Cardiac septum (tissue), 1 donor: ENCODE measurements at places on chromosomes 16 and 17.

GRCh38 chr16:67537270-67537635 lies 8.6 kb downstream of the RIPOR1 start:
- DNase-seq, result peak; percentile 92

- DNase-seq, result no peak
Measured at GRCh38 chr16:11023262-11024039, 79.1 kb downstream of the CLEC16A start.

GRCh38 chr16:70250748-70251628 lies 752 bp downstream of the EXOSC6 start:
- no peak for DNase-seq

DNA sequence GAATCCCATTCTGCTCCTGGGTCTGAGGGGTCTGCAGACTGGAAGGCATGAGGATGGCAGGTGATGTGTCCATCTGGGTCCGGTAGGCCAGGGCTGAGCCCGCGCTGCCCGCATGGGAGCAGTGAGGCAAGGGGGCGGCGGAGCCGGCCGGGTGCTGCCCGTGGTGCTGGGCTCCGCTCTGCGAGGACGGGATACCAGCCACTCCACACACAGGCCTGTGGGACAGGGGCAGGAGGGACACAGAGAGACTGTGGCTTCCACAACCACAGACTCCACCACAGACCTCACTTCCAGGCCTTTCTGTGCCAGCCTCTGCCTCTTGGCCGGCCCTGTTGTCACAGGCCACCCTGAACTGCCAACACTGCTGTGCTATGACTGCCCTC lies 25.4 kb downstream of the MAP1LC3B start:
- no peak for DNase-seq

DNA sequence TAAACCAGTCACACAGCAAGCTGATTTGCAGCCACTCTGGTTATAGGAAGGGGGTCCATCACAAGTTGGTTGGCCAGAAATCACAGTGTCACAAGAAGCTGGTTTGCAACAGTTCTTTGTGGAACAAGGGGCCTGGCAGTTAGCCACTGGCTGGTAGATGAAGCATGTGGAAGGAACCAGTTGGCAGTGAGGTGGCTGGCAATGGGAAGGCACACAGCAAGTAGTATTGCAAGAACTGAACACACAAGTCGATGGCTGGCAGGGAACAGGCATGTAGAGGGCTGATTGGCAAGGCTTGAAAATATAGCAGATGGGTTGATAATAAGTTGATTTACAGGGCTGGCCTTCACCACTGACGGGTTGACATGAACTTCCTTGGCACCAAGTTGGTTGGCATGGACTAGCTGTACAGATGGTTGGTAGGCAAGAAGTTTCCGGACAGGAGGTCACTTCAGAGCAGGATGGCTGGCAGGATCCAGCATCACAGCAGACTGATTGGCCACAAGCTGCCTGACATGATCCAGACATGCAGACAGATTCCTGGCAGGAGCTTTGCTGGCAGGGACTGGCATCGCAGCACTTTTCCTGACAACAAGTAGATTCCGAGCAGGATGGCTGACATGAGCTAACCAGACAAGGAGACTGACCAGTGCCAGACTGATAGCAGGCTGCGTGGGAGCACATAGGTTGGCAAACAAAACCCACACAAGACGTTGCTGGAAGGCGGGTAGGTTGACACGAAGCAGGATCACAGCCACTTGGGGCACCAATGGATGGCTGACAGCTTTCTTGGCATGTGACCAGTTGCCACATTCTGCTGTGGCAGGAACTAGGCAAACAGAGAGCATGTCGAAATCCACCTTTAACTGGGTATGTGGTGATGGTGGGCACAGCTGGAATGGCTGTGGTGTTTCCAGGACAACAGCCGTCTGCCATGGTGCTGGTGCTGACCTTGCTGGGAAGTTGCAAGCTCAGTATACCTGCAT lies at the start of gene KRTAP29-1:
KRTAP29-1 (minus strand) TSS at position 936 of the 986 bp plus-strand sequence; CDS start at position 936, 0 bp downstream.
- peak; percentile 79 for DNase-seq

DNA sequence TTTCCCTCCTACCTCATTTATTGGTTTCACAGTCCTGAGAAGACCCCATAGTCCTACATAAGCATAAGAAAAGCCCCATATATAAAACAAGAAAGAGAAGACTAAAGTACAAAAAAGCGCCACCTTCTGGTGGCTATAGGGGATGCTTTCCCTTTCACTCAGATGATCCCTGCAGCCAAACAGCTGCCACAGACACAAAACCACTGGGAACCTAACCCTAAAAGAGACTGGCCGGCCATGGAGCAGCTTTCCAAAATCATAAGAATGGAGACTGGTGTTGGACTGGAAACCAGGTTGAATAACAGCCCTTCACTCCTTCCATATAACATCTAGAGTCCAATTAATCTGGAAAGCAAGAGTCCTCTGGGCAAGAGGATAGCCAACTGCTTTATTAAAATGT lies 11.4 kb downstream of the DYNC1LI2 start:
- no peak for DNase-seq

GRCh38 chr17:29158488-29159275 lies 21.5 kb downstream of the MYO18A start:
- no peak for DNase-seq

DNA sequence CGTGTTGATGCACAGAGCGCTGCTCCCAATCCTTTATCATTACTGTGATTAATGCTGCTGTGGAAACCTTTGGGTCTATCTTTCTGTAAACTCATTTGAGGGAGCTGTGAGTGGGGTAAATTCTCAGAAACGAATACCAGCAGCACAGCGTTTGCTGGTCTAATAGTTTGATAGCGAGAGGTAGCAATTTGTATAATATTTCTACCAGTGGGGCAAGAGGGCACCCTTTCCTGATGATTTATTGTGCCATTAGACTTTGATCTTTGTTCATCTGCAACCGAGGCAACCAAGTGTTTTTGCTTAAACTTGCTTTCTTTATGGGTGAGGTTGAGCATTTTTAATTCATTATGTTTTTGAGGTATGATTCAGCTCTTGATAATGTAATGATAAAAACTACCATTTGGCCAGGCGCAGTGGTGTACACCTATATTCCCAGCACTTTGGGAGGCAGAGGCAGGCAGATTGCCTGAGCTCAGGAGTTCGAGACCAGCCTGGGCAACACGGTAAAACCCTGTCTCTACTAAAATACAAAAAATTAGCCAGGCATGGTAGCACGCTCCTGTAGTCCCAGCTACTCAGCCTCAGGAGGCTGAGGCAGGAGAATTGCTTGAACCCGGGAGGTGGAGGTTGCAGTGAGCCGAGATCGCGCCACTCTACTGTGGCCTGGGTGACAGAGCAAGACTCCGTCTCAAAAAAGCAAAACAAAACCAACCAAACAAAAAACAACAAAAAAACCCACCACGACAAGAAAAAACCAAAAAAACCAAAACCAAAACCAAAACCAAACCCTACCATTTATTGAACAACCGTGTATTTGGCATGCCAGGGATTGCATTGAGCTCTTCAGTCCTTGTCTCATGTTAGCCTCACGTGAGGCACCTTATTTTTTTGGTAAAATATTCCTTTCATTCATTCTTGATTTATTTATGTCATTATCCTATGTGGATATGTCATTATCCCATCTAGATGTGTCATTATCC lies 81.5 kb downstream of the PLCG2 start:
- DNase-seq, result no peak

- no peak for DNase-seq
Measured at GRCh38 chr16:30914830-30915229, 8.5 kb upstream of the FBXL19 start.

DNA sequence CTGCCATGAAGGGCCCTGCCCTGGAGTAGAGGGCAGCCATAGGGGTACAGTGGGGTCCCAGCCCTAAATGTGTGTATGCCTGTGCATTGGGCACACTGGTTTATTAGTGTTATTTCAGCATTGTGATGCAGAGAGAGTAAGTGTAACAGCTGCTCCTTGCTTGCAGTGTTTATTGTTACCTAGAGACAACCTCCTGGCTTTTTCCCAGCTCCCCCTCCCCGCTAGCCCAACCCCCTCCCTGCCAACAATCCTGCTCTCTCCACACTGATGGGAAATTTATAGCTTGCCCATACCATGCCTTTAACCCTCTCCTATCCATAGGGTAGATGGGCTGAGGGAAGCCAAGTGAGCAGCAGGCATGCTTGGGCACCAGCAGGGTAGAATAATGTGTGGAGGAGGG lies 51.3 kb downstream of the NEUROD2 start:
- DNase-seq, result no peak

DNA sequence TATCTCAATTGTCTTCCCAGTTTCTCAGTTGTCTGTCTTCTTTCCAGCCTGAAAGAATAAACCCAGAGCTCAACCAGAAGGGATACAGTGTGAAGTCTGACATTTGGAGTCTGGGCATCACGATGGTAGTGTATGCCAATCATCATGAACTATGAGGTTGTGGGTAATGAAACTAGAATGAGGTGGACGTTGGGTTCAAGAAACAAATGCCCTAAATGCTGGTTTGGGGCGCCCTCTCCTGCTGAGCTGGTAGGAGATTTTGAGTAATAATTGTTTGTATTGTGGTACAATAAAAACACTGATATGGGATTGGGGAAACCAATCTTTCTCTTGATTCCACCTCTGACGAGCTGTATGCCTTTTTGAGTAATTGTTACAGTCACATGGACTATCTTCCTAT lies 110.4 kb downstream of the MAP2K6 start:
- no peak for DNase-seq

GRCh38 chr17:67493812-67494211 lies 116.7 kb downstream of the PITPNC1 start:
- no peak for DNase-seq

- DNase-seq, result no peak
Measured at GRCh38 chr16:13236308-13236707, 334.9 kb downstream of the SHISA9 start.

DNA sequence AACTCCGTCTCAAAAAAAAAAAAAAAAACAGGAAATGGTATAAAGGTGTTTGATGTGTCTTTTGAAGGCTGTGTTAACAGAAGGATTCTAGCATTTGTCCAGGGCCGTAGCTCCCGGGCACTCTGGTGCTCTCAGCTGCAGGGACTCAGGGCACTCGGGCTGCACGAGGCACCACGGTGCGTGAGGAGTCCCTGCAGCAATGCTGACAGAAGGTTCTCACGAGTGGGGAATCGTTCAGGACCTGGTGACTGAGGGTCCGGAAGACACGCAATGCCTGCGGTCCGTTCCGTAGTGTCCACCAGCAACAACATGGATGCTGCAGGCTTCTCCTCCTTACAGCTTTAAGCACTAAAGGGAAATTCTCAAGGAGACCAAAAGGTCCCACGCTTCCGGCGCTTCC lies 12.6 kb upstream of the FAAP100 start:
- DNase-seq, result no peak

GRCh38 chr16:64919929-64920607 lies 201.8 kb downstream of the CDH11 start:
- DNase-seq, result no peak

DNA sequence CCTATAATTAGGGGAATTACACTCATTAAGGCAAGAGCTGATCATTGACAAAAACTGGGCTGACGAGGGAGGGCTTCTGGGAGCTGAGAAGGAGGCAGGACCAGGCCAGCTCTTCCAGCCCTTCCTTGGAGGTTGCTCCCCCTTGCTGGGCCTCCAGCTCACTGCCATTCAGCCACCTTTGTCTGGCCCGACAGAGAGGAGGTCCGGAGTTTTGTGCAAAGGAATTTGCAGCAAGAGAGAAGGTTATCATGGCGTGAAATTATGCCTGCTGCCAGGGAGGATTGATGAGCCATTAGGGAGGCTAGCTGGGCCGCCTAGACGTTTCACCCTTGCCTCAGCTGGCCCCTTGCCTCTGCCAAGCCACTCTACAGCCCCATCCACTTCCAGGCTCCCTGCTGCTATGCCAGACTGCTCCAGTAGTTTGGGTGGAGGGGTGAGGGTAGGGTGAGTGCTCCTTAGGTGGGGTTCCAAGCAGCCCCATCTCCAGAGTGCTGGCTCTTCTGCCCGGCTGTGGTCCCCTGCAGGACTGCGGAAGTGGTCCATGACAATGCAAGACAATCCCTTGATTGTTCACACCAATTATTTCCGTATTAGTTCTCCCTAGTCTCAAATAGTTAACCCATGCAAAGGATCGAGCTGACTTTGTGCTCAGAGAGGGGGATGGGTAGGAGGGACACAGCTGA lies 17.1 kb upstream of the PHF12 start:
- no peak for DNase-seq

DNA sequence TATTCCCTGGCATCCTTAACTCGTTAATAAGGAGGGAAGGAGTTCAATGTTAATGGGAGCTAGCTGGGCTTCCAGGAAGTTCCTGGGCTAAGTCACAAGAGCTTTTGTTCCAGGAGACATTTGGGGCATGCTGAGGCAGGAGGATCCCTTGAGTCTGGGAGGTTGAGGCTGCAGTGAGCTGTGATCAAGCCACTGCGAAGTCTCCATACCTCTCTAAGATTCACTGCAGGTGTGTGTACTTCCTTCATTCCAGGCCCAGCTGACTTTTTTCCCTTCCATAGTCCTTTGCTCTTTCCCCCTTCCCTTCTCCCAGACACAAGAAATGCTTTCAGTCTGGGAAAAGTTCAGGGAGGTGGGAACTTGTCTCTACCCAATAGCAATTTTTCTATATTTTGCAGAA lies 489.8 kb downstream of the NPIPA7 start:
- no peak for DNase-seq

GRCh38 chr16:9755081-9755480 lies 427.1 kb downstream of the GRIN2A start:
- no peak for DNase-seq

DNA sequence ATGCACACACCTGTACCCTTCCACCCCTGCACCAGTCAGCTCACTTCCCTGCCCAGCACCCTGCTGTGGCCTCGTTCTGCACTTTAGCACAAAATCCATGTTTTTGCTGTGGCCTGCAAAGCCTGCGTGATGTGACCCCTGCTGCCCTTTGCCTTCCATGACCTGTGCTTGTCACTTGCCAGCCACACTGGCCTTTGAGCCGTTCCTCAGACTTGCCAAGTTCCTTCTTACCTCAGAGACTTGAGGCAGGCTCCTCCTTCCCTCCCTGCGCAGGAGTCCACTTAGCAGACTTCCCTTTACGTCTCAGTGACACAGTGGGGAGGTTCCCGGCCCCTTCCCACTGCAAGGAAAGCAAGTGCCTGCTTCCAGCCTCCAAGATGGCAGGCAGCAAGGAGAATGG lies 134.7 kb downstream of the SNX29 start:
- DNase-seq, result no peak

DNA sequence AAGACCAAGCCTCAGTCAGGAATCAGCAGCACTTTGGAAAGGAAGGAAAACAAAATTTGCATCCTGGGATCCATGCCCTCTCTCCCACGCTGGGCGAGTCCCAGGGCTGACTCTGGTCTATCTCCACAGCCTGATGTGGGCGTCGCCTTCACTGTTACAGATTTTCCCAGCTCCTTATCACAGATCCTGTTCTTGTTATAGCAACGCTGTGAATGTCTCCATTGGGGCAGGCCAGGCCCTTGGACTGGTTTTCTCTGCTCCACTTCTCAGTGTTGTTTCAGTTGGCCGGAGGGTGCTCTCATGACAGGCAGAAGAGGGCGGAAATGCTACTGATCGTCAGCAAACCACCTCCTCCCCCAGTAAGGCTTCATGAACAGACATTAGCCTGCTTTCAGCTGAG lies 127.9 kb upstream of the CDH11 start:
- peak; percentile 88 for DNase-seq

- DNase-seq, result no peak
Measured at GRCh38 chr17:42774066-42774745, 957 bp downstream of the VPS25 start.

GRCh38 chr17:17763136-17763535 lies 73.7 kb downstream of the SREBF1 start:
- no peak for DNase-seq
